ENCODE measurements at places on chromosomes 7 and 10. TPM values are rescaled to one million over a fixed set of nuclear protein-coding genes. Genes with fewer than 3 reads are reported as not detected.

ZNF3 gene
- 20.3 TPM for total RNA-seq

FAM13C gene
- 2.2 TPM for total RNA-seq

DNAH11 gene
- total RNA-seq = 0.32 TPM

TRPV5 gene
- total RNA-seq = not detected

GRCh38 chr10:1380088-1380671, 324.0 kb downstream of the WDR37 start:
- no peak for DNase-seq

DNA sequence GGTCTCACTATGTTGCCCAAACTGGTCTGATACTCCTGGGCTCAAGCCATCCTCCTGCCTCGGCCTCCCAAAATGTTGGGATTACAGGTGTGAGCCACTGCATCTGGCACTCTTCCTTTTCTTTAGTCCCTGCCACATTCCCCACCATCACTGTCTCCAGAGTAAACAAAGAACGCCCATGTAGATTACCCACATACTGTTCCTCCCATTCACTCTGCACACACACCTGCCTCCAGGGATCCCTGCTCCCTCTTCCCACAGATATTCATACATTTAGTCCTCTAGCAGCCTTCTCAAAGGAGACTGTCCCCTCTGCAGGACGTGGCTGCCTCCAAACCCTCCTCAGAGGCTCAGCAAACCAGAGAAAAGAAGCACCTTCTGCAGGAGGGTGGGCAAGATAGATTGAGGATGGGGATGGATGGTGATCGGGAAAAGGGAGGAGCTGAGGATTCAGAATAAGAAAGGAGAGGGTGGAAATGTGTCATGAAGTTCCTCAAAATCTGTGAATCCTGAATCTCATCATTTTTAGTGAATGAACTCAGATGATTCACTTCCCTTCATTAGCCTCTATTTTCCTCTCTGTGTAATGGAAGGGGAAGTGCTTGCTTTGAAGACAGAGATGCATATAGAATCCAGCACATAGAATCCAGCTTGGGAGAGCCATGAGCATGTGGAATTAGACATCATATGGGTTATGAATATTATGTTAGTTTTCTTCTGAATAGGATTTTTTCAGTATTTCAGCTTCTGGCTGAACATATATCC, 5.5 kb upstream of the PLAU start:
- no peak for DNase-seq

- no peak for DNase-seq
Measured at GRCh38 chr7:4168541-4168940, 513.6 kb upstream of the FOXK1 start.

- no peak for DNase-seq
Measured at GRCh38 chr10:119256030-119256429, 48.7 kb downstream of the GRK5 start.

- DNase-seq = no peak
Measured at GRCh38 chr7:75039709-75040108, 33.9 kb downstream of the RCC1L start.

- DNase-seq = no peak
Measured at GRCh38 chr10:76012716-76013327, 581.4 kb downstream of the LRMDA start.

GRCh38 chr7:128384726-128385125, 23.2 kb upstream of the PRRT4 start:
- no peak for DNase-seq
